ENCODE measurements at places on chromosomes 11 and 22.

DNA sequence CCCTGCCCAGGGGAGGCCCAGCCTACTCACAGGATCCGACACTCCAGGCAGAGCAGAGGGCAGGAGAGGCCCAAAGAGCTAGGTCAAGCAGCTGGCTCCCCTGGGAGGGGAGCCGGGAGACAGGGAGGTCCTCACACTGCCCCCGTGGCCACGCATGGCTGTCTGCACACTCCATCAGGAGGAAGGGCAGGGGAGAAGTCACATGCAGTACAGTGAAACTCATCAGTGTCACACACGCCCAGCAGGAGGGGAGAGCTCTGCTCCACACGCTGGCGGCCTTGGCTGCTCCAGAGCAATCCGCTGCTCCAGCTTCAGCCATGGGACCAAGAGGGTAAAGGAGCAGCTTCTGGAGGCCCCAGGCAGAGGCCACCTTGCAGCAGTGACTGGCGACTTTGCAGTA, 14.3 kb downstream of the TCIRG1 start:
- DNase-seq, result no peak

DNA sequence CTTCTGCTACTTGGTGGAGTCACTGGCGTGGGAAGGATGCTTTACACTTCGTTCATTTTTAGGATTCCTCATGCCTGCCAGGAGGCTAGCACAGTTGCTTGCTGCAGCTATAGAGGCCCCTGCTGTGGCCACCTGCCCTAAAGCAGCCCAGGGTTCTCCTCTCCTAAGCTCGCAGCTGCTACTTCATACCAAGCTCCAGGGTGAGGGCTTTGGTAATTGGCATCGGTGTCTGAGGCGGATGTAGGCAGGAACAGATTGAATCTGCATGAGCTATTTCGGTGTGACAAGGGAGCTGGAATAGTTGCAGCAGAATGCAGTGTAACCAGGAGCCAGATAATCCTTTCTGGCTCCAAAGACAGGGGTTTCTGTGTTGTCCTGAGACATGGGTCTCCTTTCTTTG, 133.1 kb downstream of the MICAL2 start:
- no peak for DNase-seq

- DNase-seq, result no peak
Observed at GRCh38 chr22:38177926-38178604, 3.6 kb downstream of the PLA2G6 start.

DNA sequence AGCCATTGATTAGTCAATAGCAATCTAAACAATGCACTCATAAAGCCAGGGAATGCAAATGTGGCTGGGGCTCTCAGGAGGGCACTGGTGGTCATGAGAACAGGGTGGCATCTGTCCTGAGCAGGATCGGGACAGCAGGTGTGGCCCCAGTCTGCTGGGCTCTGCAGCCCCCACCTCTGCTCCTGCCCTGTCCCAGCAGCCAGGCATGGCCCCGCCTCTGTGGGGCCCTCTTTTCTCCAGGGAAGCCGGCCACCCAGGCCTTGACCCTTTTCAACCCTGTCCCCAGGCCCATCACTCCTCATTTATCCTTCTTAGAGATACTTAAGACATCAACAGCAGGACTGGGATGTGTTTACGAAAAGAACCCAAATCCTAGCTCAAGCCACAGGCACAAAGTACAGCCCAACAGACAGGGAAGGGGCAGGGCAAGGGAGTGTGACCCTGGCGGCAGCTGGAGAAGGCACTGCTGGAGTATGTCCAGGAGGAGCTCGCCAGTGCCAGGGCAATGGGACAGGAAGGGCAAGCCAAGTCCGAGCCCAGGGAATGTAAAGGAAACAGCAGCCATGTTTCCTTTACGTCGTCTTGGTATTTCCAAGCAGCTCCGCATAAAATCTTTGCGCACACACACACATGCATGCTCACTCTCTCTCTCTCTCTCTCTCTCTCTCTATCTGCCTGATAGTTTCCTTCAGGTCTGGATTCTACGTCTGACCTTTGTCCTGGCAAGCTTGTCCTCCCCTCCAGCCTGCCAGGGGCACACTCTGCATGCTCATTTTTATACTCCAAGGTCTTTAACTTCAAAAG, 59.9 kb downstream of the DGCR2 start:
- DNase-seq, result no peak

DNA sequence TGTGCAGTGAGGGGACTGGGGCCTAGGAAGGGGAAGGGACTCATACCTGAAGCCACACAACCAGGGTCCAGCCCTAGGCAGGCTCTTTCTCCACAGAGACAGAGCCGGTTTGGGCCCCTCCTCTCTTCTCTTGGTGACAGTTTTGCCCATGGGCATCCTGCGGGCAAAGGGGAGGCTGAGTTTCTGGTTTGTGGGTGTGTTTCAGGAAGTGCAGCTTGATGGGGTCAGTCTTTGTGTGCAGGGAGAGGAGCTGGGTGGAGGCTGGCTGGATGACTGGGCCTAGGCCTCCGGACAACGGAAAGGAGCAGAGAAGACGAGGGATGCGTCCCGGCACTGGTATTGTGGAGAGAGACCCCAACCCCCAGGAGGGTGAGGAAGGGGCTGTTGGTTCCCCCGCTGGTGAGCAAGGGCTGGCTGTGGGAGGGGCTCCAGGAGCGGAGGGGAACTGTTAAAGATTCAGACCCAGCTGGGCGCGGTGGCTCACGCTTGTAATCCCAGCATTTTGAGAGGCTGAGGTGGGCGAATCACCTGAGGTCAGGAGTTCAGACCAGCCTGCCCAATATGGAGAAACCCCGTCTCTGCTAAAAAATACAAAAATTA, 23.4 kb upstream of the CELSR1 start:
- DNase-seq, result no peak

- no peak for DNase-seq
Observed at GRCh38 chr11:67310246-67311050, 7.1 kb downstream of the SSH3 start.

GRCh38 chr11:59285716-59286260, 72.9 kb upstream of the OR5AN1 start:
- DNase-seq, result no peak

Measured in NCI-H1436 treated with DMSO at 0.1 percent for 48 hours (cell line).